Ureter (tissue), 1 donor: ENCODE measurements at places on chromosomes 7 and 10. TPM values are rescaled to one million over a fixed set of nuclear protein-coding genes. Genes with fewer than 3 reads are reported as not detected.

DNA sequence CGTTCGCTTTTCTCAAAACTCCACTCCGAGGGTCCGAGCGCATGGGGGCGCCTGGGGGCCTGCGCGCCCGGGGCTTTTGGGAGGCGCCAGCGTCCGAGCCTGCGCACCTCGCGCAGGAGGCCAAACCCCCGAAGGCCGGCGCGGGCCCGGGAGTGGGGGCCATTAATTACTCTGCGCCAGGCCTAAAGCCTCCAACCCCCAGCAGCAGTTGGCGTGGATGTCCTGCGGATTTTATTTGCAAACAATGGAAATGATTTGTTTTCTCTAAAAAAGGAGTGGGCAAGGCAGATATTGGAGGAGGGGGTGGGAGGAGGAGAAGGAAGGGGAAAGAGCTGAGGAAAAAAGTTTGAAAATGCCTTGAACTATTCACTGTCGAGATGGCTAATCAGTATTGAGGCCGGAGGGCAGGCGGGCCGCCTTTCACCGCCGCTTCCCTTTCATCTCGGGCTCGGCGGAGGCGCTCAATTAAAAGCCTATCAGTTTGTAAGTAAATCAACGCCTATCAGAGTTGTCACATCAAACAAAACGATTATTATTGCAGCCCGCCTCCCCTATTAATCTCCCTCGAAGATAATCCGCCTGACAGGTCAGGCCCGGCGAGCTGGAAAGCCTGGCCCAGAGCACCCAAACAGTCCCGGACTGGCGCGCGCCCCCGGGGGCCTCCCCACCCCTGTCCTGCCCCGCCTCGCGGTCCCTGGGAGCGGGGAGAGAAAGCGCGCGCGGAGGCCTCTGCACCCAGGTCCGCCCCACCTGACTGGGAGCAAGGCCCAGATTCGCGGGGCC lies 3.4 kb upstream of the ZNF503 start:
- DNase-seq = no peak

Gene HTR5A
- not detected for total RNA-seq

Gene TMEM248
- total RNA-seq = 128 TPM

GRCh38 chr7:75795831-75796285 lies 17.7 kb downstream of the CCL24 start:
- no peak for DNase-seq

DNA sequence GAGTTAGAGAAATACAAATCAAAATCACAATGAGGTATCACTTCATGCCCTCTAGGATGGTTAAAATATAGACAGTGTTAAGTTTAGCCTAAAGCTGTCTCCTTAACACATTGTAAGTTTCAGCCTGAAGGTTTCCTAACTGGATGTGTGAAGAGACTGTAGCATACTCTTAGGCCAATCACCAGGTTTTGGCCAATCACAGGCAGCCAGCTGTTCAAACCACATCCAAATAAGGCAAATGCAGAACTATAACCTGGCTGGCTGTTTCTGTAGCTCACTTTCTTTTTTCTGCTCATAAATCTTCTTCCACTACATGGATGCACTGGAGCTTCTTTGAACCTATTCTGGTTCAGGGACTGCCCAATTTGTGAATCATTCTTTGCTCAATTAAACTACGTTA lies 19.7 kb downstream of the ESYT2 start:
- DNase-seq = no peak

- DNase-seq = no peak
Measured at GRCh38 chr10:31353574-31353973, 34.6 kb downstream of the ZEB1 start.

- DNase-seq = peak; percentile 38
Measured at GRCh38 chr10:47031211-47031900, 120.1 kb downstream of the PTPN20 start.
